ENCODE measurements at places on chromosomes 4 and X.

DNA sequence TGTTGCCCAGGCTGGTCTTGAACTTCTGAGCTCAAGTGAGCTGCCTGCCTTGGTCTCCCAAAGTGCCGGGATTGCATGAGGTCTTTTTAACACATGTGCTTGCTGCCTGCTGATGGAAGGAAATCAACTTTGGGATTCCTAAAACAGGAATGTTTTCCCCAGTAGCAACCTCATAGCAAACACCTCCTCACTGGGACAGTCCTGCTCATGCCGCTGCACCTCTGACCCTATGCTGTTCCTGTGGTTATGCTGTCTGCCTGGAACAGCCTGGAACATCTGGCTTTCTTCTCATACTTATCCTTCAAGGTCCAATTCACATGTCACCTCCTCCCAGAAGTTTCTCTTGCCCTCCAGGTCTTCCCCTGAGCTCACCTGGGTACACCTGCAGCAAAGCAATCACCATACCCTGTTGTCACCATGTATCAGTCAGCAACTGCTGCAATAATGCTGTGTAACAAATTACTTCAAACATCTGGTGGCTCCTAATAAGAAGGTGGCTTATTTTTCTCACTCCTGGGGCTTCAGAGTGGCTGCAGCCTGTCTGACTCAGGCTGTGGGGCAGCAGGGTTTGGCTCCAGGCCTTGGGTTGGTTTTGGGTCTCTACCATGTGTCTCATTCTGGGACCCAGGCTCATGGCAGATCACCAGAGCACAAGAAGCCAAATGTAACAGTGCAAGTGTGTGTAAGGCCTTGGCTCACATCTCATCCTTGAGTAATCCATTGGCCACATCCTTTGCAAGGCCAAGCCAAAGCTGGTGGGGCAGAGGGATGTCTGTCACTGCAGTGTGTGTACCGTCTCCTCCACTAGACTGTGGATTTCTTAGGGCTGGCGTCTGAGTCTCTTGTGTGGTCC lies 59.4 kb upstream of the SORCS2 start:
- DNase-seq: no peak

DNA sequence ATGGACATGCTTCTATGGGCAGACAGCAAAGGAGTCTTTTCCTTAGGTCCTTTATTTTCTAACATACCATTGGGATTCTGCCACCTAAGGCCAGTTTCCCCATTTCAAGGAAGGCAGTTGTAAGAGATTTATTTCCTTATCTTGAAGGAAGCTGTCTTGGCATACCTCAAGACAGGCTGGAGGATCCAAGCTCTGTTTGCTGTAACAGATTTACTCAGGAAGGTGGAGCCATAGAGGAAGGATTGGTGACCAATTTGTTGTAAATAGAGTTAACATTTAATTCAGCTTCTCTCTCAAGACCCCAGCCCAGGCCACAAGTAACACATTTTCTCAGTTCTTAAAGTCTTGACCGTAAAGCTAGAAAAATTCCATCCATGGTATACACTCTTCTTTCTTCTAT lies 131.6 kb upstream of the TENM3 start:
- DNase-seq: no peak

- no peak for DNase-seq
Observed at GRCh38 chrX:2508648-2509335, 8.0 kb upstream of the DHRSX start.

DNA sequence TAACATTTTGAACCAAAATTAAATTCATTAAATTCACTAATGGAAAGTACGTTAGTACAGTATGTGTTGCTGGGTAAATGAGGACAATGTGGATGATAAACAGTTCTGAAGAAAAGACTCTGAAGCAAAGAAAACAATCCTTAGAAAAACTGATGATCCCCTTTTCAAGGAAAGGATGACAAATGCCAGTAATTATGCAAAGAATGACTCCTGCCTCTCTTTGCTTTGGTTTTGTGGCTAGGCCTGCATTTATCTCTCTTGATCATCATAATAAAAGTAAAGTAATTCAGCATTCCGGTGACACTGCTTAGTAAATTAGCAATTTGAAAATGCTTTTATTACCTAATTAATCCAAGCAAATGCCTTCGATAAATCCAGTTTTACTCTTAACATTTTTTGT lies 652.2 kb upstream of the DIPK2B start:
- no peak for DNase-seq

DNA sequence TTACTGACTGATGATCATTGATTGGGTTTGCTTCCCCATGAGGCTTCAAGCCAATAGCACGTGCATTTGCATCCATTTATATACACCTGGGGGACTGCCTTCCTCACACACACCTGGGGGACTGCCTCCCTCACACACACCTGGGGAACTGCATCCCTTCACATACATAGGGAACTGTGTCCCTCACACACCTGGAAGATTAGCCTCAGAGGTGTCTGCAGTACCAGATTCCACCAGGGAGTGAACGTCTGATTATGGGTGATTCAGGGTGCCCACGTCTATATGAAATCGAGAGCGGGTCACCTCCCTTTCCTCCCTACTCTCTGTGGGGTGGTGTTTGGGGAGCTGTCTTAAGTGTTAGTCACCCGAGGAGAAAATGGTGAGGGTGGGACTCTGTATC lies 16.9 kb downstream of the CD99 start:
- DNase-seq: no peak

GRCh38 chr4:680928-681645 lies 6.7 kb downstream of the MYL5 start:
- DNase-seq: no peak
